ENCODE measurements at places on chromosomes 16 and 17.

DNA sequence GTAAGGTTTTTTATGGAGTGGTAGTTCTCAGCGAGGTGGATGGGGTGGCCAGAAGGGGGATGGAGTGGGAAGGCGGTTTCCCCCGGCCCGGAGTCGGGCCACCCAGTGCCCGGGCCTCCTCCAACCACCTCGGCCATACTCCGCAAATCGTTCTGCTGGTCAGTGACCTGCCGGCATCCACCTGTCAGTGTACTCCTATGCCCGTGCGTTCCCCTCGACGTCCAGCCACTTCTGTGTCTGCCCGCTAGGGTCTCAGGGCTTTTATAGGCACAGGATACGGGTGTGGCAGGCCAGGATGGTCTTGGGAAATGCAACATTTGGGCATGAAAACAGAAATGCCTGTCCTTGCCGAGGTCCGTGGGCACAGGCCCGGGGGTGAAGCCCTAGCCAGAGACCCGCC, 19.3 kb upstream of the ASGR2 start:
- no peak for DNase-seq

- DNase-seq: no peak
Measured at GRCh38 chr16:57013229-57013628, 23.9 kb downstream of the NLRC5 start.

- no peak for DNase-seq
Measured at GRCh38 chr16:10514369-10515055, 65.9 kb downstream of the EMP2 start.

DNA sequence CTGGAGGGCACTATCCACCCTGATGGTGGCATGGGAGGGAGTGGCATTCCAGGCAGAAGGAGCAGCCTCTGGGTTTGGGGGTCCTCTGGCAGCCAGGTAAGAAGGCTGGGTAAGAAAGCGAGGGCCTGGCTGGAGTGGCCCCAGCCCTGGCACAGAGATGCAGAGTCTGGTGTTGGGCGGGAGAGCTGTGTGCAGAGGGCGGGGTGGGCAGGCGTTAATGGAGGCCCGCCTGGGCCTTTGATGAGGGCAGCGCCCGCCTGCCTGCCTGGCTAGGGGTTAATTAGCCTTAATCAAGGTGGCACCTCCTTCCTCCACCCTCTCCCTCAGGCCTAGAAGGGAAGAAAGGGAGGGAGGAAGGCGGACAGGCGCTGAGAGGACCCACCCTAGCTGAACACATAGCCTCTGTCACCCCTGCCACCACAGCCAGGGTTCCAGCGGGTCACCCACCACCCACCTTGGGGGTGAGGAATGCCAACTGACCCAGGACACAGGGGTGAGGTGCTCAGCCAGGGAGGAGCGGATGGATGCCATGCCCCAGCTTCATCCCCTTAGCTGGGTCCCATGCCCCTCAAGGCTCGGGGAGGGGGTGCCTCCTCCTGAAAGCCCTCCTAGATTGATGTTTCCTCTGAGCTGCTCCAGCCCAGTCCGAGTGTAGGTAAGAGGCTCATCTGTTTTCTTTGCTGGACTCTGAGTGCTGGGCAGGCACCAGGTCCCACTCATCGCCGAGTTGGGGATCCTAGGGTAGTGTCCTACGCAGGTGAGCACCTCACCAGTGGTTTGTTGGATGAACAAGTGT, 13.4 kb upstream of the FAM83G start:
- DNase-seq: no peak

GRCh38 chr17:43579566-43580140, 33.5 kb upstream of the ETV4 start:
- no peak for DNase-seq

GRCh38 chr17:74119049-74119580, 84.4 kb upstream of the RPL38 start:
- DNase-seq: no peak

Data from left ventricle myocardium inferior (tissue), 1 donor.